ENCODE measurements at places on chromosomes 1 and 21.

GRCh38 chr1:5891736-5892135 is 100.5 kb downstream of the NPHP4 start:
- no peak for DNase-seq

DNA sequence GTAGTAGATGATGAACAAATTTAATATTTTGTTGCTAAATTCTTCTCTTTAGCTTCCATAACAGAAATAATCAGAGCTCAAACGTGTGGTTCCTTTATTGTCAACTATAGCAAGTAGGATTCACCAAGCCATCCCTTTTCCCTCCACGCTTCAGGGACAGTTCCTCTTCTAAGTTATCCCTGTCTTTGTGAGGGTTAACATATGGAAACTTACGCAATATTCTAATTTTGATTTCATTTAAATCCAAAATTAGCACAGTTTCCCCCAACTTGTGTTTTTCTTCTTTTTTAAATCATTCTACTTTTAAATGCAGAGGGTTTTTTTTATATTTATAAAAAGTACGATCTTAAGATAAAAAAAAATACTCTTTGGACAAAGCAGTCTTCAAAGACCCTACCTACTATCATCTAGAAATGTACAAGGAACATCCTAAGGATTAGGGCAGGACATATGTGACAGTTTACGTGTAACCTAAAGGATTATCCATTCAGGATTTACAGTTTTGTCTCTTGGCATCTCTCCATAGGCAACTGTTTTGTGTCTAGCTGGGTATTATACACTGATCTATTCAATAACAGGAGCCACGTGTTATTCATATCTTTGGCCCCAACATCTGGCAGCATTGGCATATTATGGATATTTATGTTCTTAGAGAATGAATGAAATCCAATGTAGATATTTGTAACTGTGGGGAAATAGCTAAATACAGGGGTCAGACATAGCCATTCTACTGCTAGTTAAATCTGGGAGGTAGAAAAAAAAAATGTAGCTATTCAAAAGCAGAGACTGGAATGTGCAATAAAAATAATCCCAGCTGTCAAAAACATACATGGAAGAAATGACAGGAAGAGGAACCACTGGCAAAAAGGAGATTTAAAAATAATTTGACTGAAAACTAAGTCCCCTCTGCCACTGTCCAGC is 272.9 kb downstream of the NEGR1 start:
- DNase-seq, result no peak

DNA sequence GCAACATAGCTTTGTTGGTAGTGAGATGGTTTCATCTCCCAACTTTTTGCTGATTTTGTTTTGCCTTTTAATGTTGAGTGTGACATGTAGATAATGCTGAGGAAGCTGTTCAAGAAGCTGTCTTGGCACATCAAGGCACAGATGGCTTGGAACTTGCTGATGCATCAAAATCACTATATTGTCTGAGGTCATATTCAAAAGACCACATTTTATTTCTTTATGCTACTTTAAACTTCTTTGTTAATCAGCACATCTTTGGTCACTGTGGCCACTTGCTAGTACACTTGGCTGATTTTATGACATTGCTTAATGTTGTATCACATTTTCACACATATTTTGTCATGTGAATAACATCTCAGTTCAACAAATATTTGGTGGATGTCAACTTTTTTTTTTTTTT is 87.1 kb upstream of the BCL10 start:
- no peak for DNase-seq

GRCh38 chr1:154697710-154698109 is 89.7 kb upstream of the ADAR start:
- DNase-seq, result no peak

DNA sequence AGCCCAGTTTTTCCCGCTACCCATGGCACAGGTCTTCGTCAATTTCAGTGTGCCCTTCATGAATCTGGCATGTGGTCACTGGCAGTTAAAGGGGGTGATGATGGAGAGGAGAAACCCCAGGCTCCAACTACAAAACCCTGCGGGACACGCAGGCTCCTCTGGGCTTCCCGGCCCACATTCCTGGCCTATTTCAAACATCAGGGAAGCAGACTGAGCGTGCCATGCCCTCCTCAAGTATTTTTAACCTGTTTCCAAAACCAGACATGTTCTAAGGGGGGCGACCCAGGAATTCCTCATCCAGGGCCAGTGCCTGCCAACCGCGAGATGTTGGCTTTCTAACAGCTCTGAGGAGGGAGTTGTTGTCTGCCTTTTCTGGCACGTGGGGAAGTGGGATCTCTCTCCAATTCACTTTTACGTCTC is 85.1 kb downstream of the CAPZB start:
- no peak for DNase-seq

DNA sequence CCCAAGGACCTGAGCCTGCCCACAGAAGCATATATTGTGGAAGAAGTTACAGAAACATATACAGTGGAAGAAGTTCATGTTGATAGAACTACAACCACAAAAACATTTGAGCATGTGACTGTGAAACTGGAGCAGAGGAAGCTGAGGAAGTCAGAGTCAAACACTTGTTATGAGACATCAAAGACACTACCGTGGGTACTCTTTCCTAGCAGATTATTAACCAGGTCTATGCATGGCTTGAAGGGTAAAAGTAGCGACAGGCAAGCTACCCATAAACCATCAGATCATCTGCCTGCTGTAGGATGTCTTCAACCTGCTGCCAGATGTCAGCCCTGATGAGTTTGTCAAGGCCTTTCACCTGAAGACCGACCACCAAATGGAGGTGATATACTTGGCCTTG is 35.8 kb downstream of the IVNS1ABP start:
- no peak for DNase-seq

DNA sequence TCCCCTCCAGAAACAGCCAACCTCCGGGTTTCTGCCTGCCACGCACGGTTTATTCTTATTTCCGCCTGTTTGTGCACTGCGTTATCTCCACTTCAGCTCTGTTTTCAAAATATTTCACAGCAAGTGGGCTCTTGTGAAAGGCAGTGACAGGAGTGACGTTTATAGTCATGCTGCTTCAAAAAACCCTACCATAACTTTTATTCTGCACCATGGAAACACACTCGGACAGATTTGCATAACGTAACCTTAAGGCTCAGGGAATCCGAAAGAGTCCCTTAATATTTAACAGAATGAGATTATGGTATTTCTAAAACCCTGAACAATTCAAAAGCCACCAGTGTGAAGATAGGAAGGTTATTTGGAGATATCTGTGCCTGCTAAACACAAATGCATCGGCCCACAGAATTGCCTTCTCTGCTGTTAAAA is 782 bp upstream of the SDE2 start:
- no peak for DNase-seq

- DNase-seq, result no peak
Measured at GRCh38 chr1:41775956-41776585, 142.7 kb downstream of the HIVEP3 start.

DNA sequence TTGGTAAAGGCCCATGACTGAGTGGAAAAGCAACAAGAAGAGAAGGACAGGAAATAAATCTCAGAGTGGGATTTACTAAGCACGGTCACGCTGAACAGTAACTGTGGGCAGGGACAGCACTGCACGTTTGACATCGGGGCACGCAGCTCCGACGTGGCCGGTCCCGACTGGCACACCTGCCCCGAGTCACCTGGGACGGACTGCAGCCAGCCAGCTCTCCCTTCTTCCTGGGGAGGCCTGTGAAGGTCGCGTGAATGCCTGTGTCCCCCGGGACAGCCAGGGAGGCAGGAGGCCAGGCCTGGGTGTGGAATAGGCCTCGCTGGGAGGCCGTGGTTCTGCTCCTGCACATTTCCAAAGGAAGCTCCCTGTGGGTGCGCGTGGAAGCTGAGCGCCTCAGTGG is 140.2 kb downstream of the PRDM16 start:
- DNase-seq, result no peak

DNA sequence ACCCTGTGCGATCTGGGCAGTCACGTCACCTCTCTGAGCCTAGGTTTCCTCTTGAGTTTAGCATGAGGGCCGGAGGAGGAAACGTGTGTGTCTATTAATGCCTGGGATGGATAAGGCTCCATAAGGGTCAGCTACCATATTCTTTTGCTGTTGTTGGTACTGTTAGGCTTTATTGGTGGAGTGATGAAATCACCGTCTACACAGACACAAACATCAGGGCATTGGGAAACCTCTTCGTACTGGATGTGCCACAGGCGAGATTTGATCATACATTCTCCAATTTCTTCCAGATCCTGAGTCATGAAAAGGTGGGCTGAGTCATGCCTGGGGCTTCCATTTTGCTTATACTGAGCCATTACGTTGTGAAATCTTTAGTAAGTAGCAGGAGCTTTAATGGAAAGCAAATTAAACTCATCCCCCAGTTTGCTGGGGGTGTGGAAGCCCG is 24.9 kb upstream of the GRHL3 start:
- no peak for DNase-seq

DNA sequence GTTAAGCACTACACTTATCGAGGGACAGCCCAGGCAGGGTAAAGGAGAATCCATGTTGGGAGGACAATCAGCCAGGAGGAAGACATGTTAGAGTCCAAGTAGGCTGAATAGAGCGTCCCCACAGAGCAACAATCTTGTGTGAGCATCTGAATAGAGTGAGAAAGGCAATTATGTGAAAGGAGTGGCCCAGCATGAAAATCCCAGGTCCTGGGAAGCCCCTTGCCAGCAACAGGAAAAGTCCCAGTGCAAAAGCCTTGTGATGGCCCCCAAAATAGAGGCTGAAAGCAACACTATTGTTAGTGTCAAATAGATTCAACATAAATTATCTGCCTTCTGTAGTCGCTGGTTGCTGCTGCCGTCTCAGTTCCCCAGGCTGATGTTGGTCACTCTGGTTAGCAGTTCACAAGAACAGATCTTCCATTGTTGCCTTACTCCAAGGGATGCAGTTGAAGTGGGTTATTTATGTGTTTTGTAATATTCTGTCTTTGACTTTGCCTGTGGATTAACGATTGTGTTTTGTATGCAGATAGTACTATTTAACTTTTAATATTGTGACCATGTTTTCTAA is 12.1 kb upstream of the ABL2 start:
- no peak for DNase-seq

- no peak for DNase-seq
Measured at GRCh38 chr1:94020764-94021579, 100.0 kb downstream of the ABCA4 start.

- DNase-seq, result no peak
Measured at GRCh38 chr1:98482611-98483010, 178.9 kb upstream of the SNX7 start.

DNA sequence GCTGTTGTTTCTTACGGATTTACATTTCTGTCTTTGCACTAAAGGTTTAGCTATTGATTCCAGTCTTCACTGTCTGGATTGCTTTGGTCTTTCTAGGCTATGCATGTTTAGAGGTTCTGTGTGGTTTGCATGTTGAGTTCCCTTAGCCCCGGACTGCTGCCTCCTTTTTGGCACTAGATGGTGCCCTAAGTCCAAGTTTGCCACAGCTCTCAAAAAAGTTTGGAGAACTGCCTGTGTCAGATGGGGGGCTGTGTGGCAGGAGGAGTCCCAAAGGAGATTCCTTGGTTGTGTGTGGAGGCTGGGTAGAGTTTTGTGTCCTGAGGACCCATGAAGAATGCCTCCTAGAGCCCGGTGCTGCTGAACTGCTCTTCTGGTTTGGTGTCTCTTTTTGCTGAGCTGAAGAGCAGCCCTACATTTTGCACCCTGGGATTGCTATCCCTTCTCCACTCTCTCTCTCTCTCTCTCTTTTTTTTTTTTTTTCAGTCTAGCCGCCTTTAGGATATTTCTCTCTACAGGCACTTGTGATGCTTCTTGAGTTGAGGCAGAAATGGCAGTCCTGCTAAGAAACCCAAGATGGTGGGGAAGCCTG is 74.4 kb downstream of the PTGS2 start:
- no peak for DNase-seq

DNA sequence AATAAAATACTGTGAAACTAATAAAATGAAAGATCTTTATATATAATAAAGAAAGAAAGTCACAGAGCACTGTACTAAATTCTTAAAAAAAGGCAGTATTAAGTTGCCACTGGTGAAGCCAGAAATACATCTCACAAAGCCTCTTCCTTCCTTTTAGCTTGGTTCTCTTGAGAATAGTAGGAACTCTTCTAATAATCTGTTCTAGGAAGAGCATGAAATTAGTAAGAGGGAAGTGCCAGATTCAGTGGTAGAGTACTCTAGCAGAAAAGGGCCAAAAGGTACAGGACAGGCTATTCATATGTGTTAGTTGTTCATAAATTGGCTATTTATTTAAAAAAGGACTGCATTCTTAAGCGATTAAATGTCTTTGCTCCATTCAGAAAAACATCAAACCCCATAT is 33.7 kb downstream of the CTTNBP2NL start:
- no peak for DNase-seq

GRCh38 chr1:43199093-43199726 is 27.1 kb downstream of the CFAP57 start:
- DNase-seq, result no peak

DNA sequence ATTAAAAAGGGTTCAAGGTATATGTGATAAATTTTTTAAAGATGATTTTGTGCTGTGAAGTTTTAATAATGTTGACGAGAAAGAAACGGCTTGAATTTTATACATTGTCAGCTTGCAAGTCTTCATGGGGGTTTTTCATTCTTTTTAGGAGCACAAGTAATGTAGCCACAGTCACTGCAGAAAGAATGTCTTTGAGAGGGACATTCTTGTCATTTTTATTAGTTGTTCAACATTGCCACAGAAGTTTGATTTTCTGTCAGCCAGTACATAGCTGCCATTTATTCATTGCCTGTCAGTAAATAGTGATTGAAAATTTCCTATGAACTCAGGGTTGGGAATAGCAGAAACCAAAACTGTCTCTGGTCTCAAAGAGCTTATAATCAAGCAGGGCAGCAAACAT is 156.3 kb downstream of the DHRS3 start:
- no peak for DNase-seq

- no peak for DNase-seq
Measured at GRCh38 chr1:47914952-47915676, 82.1 kb downstream of the TRABD2B start.

DNA sequence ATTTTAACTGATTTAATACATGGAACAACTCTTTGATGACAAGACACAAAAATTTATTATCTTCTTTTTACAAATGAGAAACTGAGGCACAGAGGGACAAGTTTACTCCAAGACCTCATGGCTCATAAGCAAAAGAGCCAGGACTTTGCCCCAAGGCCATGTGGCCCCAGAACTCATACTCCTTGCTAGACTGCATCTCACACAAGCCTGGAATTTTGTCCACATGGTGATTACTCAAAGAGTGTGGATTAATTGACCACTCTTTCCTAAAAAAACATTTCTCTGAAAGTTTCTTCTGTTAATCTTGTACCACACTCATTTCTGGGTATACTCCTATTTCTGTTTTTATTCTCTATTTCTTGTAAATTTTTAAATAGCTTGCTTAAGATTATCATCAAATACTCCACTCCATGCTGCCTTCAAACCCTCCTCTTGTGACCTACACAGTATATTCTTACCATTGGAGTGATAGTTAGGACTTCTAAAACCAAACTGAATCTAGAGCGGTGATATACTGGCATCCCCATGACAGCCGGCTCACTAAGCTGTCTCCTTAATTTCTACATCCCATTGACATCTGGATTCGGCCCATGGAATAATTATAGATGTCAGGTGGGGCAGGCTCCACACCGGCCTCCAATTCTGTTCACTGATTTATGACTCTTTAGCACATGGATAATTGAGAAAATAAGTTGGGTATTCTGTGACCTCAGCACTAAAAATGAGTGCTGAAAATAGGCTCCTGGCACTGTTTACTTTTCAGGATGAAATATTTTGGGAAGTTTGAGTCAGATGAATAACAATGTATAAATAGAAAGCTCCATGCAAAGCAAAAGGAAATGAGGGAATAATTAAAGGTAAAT is 16.1 kb downstream of the RGS4 start:
- DNase-seq, result no peak

- no peak for DNase-seq
Measured at GRCh38 chr1:41167667-41168066, 74.4 kb downstream of the SCMH1 start.

All from urinary bladder (tissue), 4 donors.